Activated CD4-positive, alpha-beta T cell treated with anti-CD3 and anti-CD28 coated beads, Interleukin-2, Interleukin-6, amounts not matched to agents 100 ng/mL and 50 ng/mL, durations not matched to agents 16 hours and 8 hours (primary cell): ENCODE measurements at places on chromosomes 3 and 15.

DNA sequence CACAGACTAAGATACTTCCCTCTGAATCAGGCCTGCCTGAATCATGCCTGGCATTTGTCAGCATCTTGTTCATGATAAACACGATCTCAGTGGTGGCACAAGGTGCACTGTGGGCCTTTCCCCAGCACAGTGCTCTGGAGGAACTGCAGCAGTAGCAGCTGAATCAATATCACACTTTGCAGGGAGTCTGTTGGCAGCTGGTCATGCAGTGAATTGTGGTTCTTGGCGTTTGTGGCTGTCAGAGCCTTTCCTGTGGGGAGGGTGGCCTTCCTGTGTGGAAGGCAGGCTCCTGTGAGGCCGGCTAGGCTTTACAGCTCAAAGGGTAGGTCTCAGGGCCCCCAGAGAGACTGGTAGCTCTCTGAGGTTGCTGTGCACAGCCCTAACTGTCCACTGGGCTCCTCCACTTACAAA is 54.4 kb upstream of the TLE3 start:
- peak; percentile 13 for DNase-seq

GRCh38 chr3:125496701-125497100 is 23.3 kb downstream of the SNX4 start:
- DNase-seq = no peak

GRCh38 chr3:108097322-108098002 is 6.6 kb upstream of the CD47 start:
- DNase-seq = no peak

DNA sequence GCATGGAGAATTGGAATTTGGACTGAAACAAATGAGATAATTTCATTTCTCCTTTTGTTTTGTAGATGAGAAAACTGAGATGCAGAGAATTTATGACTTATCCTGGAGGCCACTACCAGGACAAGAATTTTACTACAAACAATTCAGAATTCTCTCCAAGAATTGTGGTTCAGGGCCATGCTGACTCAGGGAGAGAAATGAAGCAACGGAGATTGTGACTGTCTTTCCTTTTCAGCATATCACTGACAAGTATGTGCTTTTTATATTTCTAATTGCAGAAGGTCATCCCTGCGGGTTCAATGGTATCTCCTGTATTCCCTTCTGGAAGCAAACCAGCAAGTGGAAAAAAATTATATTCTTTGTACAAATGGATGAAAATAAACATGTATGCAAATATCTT is 170.8 kb upstream of the MITF start:
- DNase-seq = no peak

DNA sequence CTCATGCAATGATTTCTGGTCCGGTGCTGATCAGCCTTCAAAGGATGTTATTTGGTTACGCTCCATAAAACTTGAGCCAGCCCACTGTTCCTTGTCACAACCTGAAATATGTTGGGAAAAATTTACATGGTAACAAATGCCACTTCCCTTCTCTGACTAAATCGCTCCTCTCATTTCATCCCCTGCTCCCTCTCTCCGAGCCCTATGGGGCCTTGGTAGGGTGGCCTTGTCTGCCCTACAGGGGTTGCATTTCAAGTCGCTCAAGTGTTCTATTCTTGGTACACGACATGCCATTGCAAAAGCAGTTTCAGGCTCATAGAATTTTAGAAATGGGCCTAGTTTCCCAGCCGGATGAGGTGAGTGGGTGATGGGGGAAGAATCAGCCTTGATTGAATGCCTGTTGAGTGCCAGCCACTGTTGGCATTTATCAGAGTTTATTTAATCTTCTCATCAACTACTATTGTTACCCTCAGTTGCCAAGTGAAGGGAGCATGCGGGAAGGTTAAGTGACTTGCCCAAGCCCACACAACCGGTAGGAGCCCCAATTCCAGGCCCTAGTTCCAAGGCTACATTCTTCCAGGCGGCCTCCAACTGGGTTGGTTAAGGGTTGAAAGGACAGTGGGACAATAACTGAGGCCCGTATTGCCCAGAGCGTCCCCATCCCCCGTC is 961 bp upstream of the ABHD2 start:
- no peak for DNase-seq

GRCh38 chr15:101031213-101031612 is 112.1 kb downstream of the LRRK1 start:
- no peak for DNase-seq
